ENCODE measurements at places on chromosomes 13 and 19.

DNA sequence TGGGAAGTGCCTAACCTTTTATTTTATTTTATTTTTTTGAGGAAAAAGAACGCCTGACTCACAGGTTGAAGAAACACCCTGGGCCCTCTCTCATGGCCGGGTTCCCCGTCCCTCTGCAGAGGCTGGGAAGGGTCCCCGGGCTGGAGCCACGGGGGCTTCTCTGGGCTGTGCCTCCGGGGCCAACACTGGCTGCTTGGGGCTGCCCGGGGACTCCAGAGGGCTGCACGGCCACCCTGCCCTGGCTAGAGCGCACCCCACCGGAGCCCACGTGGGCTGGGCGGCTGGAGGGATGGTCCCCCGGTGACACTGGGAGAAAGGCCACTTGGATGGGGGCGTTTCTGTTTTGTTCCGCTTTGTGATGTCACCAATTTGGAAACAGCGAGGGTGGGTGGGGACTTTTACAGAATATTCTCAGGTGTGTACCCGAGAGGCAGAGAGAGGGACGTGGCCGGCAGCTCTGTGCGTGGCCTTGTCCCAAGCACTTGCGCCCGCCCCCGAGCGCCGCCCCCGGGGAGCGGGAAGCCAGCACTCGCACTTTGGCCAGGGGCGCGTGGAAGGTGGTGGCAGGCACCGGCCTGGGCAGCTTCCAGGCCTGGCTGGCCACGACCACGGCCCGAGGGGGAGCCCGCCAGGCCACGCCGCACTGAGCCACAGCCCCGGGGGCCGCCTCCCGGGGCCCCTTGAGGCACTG lies 13.9 kb upstream of the GNA15 start:
- DNase-seq = no peak

GRCh38 chr13:95524264-95524901 lies 28.1 kb upstream of the CLDN10 start:
- no peak for DNase-seq

- no peak for DNase-seq
Observed at GRCh38 chr19:42148266-42148665, 16.0 kb upstream of the POU2F2 start.

- DNase-seq = no peak
Observed at GRCh38 chr19:54448040-54448773, 792 bp upstream of the LENG8 start.

DNA sequence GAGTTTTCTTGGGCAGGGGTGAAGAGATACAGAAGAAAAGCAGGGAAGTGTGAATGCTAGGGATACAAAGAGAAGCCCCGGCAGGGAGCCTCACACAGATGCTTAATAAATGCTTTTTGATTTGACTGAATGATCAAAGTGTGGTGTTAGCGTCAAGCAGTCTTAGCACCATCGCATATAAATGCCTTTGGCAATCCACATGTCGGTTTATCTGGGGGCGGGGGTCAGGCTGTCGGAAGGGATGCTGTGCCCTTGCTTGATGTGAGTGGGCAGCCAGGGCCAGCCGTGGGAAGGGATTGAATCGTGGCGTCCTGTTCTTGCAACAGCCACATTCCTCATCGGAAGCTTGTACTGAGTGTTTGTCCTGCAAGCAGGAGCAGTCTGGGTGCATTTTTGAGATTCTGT lies 173.1 kb downstream of the LACC1 start:
- no peak for DNase-seq
